ENCODE measurements at places on chromosomes 2 and 18.

DNA sequence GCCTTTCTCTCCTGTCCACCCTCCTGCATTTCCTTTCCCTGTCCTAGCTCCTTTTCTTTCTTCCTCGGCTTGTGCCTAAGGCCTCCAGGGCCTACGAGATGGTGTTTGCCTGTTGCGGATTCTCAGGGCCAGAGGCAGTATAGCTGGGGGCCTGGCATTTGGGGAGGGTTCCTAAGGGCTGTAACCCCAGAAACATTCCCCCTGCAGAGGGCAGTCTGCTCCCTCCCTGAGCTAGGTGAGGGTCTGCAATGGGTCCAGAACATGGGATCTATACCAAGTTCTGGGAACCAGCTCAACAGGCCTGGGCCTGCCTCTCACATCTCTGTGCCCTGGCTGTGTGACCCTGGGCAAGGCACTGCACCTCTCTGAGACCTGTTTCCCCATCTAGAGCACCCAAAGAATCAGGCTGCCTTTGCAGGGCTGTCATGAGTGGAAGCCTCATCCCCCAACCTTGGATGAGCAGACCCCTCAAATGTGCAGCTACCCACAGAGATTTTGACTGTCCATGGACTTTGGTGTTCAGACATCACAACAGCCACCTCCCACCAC lies 97.5 kb downstream of the GLI2 start:
- no peak for DNase-seq

DNA sequence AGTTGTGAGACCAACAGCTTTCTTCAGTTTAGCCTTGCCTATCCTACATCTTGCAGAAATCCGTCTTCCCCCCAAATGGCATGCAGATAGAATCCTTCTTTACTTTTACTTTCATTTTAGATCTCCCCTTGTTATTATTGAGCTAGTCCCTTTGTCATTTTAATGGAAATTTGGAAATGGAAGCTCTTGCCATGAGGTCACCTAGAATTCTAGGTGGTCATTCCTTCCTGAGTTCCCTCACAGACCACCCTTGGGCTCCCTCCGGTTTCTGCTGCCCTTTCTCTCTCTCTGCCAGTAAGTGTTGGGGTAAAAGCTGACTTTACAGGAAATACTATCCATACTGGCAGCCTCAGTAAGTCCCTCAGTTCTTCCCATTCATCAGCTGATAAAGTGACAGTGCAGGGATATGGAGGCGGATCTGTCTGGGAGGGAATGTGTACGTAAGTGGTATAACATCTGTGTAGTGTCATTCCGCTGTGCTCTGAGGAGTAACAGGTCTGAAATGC lies 30.2 kb downstream of the ARHGAP25 start:
- DNase-seq, result no peak

DNA sequence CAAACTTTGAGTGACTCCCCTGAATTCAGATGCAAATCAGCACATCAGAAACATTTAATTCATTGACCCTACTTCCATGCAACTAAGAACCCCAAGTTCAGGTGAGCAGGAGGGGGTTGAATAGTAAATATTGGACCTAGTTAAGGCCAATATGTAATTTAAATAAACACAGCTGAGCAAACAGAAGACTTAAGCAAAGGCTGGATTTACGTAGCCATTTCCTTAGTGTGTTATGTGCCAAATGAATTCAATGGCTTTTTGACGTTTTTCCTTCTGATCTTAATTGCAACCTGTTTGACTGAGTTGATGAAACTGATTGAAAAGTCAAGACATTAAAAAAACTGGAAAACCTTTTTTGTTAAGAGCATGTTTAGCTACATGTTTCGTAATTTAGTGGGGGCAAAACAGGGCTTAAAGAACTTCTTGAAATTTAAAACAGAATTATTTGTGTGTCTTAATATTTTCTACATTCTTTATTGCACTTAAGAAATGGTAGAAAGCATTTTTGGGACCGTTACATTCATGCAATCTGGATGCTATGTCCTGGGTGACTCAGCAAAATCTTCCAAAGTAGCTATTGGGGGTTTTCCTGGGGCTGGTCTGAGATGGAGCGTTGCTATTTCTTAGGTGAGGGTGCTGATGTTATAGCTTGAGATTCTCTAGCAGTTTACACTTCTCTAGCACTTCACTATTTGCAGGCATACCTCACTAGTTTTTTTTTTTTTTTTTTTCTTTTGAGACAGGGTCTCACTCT lies 25.5 kb upstream of the KCNE4 start:
- no peak for DNase-seq

GRCh38 chr2:96208143-96209010 lies at the start of gene STARD7:
STARD7 (minus strand) TSS chr2:96208827; CDS start chr2:96208434, 393 bp downstream.
- peak; percentile 97 for DNase-seq

- no peak for DNase-seq
These were observed 36.4 kb downstream of the PKDCC start for GRCh38 chr2:42084231-42084671.

GRCh38 chr2:19529677-19530076 lies 171.3 kb upstream of the OSR1 start:
- no peak for DNase-seq

- DNase-seq, result peak; percentile 84
These were observed 64.5 kb upstream of the HDAC4 start for GRCh38 chr2:239465017-239466001.

GRCh38 chr2:187986390-187987105 lies 305.1 kb upstream of the GULP1 start:
- DNase-seq, result no peak

DNA sequence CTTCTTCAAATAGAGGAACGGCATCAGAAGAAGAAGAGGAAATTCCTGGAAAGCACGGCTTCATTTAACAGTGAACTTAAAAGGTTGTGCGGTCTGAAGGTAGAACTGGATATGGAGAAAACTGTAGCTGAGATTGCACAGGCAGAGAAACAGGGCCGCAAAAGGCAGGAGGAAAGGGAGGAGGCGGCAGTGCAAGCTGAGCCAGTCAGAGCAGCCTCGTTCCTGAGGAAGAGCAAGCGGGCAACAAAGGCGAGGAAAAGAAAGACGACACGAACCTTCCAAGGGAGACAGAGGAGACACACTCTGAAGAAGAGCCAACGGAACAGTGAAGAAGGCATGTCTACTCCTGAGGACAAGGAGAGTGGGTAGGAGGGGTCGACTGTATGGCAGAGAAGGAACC lies 22.6 kb upstream of the GAREM2 start:
- no peak for DNase-seq

DNA sequence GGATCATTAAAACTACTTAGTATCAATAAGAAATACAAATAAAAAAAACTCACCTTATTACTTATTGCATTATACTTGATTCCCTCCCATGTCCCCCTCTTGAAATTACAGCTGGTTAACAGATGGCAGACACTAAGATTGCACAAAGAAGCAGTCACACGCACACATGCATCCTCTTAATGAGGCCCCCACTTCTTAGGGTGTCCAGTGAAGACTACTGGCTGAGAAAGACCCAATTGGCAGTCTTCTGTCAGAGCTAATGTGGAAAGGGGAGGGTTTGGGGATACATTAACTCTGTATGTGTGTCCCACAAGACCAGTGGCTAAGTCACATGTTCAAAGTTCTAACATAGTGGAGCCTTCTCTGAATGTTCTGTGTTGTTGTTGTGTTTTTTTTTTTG lies 210.7 kb downstream of the MTX2 start:
- no peak for DNase-seq

GRCh38 chr2:95008306-95008705 lies 17.2 kb upstream of the MAL start:
- no peak for DNase-seq

DNA sequence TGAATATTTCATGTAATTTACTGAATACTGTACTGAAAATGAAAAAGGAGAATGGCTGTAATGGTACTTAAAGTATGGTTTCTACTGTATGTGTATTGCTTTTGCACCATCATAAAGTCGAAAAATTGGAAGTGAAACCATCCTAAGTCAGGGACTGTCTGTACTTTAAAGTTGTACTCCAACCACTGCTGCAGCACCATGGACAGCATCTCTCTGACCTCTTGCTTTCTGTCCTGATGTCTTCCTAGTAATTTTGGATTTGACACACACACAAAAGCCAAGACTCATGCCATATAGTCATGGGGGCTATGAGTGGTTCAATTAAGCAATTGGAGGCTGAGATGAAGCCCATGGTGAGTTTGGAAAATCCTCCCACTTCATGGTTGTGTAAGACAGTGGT lies 256.3 kb upstream of the PKDCC start:
- DNase-seq, result no peak

DNA sequence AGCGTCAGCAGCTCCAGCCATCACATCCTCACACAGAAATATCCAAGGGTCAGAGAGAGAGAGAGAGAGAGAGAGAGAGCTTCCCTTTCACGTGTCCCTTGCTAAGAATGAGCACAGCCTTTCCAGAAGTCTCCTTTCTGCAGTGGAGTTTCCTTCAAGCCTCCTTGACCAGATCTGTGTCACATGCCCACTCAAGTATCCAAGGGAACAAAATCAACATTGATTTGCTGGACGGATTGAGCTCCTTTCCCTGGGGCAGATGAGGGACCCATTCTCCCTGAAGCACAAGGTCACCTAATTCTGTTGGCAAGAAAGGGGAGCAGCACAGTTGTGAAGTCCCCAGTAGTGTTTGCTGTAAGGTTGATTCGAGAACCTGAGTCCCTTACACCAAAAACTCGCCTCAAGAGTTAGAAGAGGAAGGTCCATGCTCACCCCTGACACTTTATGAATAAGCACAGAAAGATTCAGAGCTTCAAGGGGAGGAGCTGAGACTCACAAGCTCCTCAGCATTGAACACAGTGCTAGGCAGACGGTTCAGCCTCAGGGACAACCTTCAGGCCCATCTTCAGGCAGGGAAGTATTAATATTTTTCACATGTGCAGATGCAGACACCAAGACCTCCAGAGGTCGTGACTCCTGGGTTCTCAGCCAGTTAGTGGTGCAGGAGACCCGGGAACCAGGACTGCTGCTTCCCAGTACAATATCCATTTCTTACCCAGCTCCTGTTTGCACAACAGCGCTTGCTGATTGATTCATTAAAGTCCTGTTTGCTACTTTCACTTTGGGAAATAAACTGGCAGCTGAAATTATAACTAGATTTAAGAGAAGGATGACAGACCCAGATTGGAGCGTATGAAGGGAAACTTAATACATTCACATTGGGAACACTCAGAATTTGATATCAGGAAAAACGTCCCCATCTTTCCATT lies 38.2 kb upstream of the MARCO start:
- no peak for DNase-seq

- no peak for DNase-seq
These were observed 633 bp upstream of the RNF152 start for GRCh38 chr18:61893309-61893970.

GRCh38 chr2:106138543-106139237 lies 55.4 kb downstream of the UXS1 start:
- DNase-seq, result no peak

- DNase-seq, result no peak
These were observed 15.9 kb upstream of the TMEM214 start for GRCh38 chr2:27016801-27017325.

DNA sequence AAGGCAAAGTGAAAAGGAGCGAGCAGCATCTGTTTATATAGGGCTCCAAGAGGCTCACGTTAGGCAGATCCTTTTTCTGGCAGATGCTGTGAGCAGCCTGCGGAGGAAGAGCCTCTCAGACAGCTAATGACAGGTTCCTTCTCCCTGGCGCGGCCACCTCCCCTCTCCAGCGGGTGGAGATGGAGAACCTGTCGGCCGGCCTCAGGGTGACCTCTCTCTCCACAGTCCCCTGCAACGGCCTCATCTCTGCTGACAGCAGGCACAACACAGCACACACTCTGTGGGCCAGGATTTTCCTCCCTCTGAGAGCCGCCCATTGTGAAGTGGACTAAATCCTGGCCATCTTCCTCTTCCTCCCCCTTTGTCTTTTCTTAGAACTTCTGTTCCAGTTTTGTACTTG lies 119.8 kb downstream of the PRKCE start:
- DNase-seq, result peak; percentile 21

DNA sequence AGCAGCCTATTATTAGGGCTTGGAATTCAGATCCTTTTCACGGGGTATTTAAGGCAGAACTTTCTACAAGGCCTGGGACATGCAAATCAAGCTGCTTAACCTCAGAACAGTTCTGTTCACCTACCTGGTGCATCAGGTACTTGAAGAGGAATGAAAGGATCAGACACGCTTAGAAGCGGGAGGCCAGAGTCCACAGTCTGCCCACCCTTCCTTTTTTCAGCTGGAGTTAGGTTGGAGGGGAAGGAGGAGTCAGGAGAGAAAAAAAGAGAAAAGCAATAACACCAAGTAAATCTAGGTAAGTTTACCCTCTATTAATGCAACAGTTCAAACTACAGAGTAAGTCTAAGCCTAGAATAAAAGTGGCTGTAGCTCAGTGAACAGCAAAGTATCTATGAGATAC lies 58.6 kb upstream of the NFU1 start:
- DNase-seq, result no peak

DNA sequence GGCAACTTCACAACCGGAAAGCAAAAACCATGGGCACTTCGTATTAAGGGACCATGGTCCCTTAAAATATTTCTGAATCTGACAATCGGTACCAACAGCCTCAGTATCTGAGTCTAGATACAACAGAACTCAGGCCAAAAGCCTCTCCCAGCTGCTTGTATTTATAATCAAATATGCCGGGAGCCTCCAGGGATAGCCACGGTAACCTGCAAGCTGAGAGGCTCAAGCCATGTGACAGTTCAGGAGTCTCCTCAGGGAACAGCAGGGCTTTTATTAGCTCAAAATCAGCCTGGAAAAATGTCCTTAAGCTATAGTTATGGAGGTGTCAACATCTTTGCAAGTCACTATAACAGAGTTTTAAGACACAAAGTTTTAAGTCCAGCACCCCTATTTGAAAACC lies 352.8 kb upstream of the GYPC start:
- DNase-seq, result no peak

- DNase-seq, result peak; percentile 93
These were observed 61.5 kb upstream of the KLF7 start for GRCh38 chr2:207227062-207227748.

Data from anterior cingulate cortex (tissue), 58 donors.